Right lobe of liver (tissue), 6 donors: ENCODE measurements at places on chromosomes 1 and 21. TPM values are rescaled to one million over a fixed set of nuclear protein-coding genes. Genes with fewer than 3 reads are reported as not detected.

The FAM110D gene
- 0.49 TPM for total RNA-seq

The TEX38 gene
- total RNA-seq, result not detected

The FABP3 gene
- 2.7 TPM for total RNA-seq

- H3K4me3 ChIP-seq, result no peak overlapping the region
- no peaks in the 10 kb centered on the region for H3K36me3 ChIP-seq
- DNase-seq, result no peak
- no peaks in the 10 kb centered on the region for H3K4me1 ChIP-seq
- no peak overlapping the region for H3K27ac ChIP-seq
Observed at GRCh38 chr1:21794656-21795055, 11.7 kb upstream of the USP48 start.

- DNase-seq, result no peak
- peak overlapping the region; percentile 21 for H3K27ac ChIP-seq
- H3K4me1 ChIP-seq, result peaks cover 44% of the 10 kb centered on the region
- H3K36me3 ChIP-seq, result no peaks in the 10 kb centered on the region
- H3K4me3 ChIP-seq, result no peak overlapping the region
Observed at GRCh38 chr21:33684923-33685560, 42.7 kb downstream of the ITSN1 start.

The ITGB3BP gene
- total RNA-seq, result 7.1 TPM

DNA sequence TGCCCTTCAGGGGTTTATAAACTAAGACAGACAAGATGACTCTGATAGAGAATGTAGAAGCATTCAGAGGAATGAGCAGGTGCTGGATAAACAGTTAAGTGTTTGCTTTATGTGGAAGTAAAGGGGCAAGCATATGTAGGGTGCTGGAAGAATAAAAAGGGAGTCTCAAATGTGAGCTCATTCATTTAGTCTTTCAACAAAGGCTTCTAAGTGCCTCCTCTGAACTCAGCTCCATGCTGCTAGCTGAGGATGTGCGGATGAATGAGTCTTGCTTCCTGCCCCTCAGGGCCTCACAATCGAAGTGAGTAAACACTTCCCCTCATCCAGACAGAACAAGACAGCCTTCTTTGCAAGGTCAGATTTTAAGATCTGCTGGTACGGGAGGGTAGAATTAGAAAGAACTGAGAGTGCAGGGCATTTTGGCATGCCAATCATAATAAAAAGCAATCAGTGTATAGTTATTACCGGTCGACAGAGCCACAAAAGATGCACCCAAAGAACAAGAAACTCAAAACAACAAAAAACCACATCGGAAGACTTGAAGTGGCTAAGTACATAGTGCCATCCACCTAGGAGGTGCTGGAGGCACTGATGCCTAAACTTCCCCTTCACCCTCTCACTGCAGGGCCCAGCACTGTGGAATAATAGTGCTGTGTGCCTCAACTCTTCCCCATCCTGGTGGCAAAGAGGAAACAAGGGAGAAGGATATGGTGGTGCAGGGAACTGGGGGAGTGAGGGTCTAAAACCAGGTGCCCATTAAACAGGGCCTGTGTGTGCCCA lies 69.8 kb downstream of the TNR start:
- H3K27me3 ChIP-seq, result no peaks in the 10 kb centered on the region
- H3K4me3 ChIP-seq, result no peak overlapping the region
- no peak for DNase-seq
- no peaks in the 10 kb centered on the region for H3K4me1 ChIP-seq
- H3K27ac ChIP-seq, result no peak overlapping the region

The LCE3B gene
- total RNA-seq, result not detected

DNA sequence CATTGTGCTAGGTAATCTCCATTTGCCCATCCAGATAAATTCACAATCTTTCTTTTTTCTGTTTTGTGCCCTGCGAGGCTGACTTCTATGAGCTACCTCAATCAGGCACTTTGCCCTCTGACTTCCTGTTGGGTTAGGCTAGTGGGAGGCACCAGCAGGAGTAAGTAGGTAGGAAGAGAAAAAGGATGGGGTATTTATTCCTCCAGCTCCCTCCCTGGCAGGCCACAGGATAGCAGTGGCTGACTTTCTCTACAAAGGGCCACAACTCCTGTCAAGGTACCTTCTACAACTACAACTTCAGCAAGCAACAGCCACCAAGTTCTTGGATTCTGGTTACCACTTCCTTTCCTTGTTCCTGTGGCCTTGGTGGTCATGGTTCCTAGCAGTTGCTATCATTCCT lies 18.8 kb upstream of the GORAB start:
- no peaks in the 10 kb centered on the region for H3K36me3 ChIP-seq
- H3K27me3 ChIP-seq, result no peaks in the 10 kb centered on the region
- DNase-seq, result no peak

DNA sequence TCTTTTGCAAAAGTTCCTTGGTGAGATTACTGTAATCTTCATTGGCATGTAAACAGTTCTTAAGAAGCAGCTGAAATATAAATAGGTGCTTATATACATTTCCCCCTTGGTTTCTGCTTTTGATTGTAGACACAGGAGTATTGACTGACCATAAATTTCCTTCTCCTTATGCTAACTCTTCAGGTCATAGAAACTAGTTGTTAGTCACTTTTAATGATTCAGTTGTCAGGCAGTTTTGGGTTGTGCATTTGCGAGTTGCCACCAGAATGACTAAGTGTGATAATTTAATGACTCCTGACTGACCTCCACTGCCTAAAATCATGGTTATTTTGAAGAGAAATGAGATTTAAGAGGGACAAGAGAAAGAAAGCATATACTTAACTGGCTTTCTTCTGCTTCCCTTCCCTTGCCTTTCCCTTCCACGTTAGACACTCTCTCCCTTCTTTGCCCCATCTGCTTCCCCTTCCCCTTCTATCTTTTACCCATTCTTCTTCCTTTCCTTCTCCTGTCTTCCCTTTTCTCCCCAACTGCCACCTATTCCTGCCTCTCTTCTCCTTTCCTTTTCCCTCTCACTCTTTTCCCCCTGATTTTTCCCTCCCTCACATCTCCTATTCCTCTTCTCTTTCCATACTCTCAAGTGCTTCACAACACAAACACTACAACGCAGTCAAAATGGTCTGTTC lies 12.3 kb downstream of the ZMPSTE24 start:
- H3K4me1 ChIP-seq, result no peaks in the 10 kb centered on the region
- H3K27me3 ChIP-seq, result no peaks in the 10 kb centered on the region
- H3K36me3 ChIP-seq, result peaks cover 4% of the 10 kb centered on the region
- H3K27ac ChIP-seq, result no peak overlapping the region

The GFI1 gene
- 0.78 TPM for total RNA-seq

- H3K36me3 ChIP-seq, result no peaks in the 10 kb centered on the region
- H3K27ac ChIP-seq, result no peak overlapping the region
- H3K4me1 ChIP-seq, result no peaks in the 10 kb centered on the region
Observed at GRCh38 chr1:86375688-86376087, 20.4 kb downstream of the ODF2L start.

The VWA5B1 gene
- total RNA-seq, result not detected

The S100A7 gene
- not detected for total RNA-seq

The TSNAX gene
- total RNA-seq, result 12.1 TPM

DNA sequence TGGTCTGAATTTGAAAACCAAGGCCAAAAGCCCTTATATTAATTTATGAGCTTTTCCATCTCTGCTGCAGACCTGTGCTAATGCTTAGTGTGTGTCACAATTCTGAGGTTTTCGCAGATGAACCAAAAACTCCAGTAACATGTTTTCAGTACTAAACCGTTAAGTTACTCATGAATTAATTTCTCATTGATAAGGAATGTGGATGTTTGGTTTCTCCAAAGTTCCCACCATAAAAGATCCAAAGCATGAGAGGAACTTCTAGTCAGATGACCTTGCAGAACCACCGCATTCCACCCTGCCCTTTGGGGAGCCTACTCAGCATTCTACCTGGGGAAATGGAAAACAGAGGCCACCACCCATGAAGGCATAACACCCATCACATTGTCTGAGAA lies 7.5 kb upstream of the LEPR start:
- H3K27me3 ChIP-seq, result no peaks in the 10 kb centered on the region
- no peak for DNase-seq
- no peak overlapping the region for H3K4me3 ChIP-seq
- H3K27ac ChIP-seq, result no peak overlapping the region

DNA sequence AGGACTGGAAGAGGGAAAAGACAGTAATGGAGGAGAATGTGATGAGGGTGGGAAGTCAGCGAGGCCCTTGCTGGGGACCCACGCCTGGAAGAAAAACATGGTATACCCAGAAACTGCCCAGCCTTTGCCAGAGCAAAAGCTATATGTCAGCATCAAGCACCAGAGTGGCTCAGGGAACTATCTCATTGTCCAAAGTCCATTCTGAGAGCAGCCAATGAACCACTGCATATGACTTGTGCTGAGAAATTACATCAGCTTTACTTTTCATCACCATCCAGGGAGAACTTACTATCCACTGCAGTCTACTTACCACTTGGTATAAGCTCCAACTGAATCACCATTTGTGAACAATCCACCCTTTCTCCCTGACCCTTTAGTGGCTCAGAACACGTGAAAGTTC lies 148.1 kb downstream of the TTLL7 start:
- H3K36me3 ChIP-seq, result no peaks in the 10 kb centered on the region
- H3K27me3 ChIP-seq, result no peaks in the 10 kb centered on the region
- DNase-seq, result no peak
- no peak overlapping the region for H3K27ac ChIP-seq

DNA sequence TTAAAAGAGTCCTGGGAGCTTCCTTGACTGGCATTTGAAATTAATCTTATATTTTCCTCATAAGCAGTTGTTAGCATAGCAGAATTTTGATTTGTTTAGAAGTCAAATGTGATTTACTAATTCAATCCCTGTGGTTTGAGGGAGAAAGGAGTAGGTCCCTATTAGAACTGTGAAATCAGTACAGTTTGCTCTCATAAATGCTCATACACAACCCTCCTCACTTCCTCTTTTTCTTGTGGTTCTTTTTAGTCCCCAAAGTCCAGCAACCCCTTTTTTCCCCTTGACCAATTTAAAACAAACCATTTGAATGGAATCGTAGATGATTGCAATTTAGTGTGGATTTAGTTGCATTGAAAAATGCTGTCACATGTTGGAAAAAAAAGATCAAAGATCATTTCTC lies 9.2 kb upstream of the IFI44 start:
- no peak overlapping the region for H3K27ac ChIP-seq
- no peaks in the 10 kb centered on the region for H3K27me3 ChIP-seq
- no peaks in the 10 kb centered on the region for H3K36me3 ChIP-seq

The TENT5C gene
- total RNA-seq, result 3.0 TPM

The NCSTN gene
- total RNA-seq, result 38.5 TPM
